ENCODE measurements at places on chromosomes 4 and X. TPM values are rescaled to one million over a fixed set of nuclear protein-coding genes. Genes with fewer than 3 reads are reported as not detected.
A peak's percentile ranks its signal among the peaks of the same experiment; 100 is the strongest.

Gene OPHN1
- not detected for total RNA-seq

Gene ZXDA
- total RNA-seq = 3.7 TPM

Gene MAGEA12
- total RNA-seq = not detected

Gene RS1
- total RNA-seq = not detected

- no peaks in the 10 kb centered on the region for H3K4me1 ChIP-seq
- no peak overlapping the region for H3K27ac ChIP-seq
- no peaks in the 10 kb centered on the region for H3K36me3 ChIP-seq
- DNase-seq = no peak
- H3K27me3 ChIP-seq = peaks cover 8% of the 10 kb centered on the region
These were observed 222.0 kb upstream of the ADAMTS3 start for GRCh38 chr4:72791054-72791453.

DNA sequence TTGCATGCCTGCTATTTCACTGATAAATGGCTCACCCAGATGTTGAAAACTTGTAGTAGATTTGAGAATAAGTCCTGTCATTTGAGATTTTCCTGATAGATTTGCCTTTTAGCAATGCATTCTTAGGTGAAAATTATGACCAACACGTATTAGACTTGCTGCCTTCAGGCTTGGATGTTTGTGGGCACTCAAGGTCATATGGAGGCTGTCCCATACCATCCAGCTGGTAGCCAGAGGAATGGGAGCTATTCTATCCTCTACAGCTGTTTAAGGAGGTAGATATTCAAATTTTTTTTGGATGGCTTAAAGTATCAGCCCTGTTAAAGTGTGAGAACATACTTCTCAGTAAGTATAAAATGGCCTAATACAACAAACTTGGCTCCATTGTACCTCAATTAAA is 34.7 kb downstream of the RTL3 start:
- no peak for DNase-seq
- peaks cover 2% of the 10 kb centered on the region for H3K4me1 ChIP-seq
- no peak overlapping the region for H3K27ac ChIP-seq
- no peaks in the 10 kb centered on the region for H3K27me3 ChIP-seq

DNA sequence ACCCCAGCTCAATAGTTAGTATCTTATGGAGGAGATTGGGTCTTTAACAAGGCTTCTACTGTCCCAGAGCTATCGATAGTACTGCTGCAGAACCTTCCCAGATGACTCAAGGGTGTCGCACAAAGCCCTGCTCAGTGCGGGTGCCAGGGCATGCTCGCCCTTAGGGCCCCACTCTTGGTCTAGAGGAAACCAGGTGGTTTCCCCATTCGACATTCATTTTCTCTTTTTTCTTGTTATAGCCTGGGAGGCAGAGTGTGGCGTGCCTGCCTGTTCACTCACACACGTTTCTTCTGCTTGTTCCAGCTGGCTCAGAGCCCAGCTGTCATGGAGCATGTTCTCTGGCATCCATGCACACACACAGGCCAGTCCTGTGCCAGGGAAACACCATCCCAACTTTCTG is 144.5 kb downstream of the SMIM20 start:
- peak; percentile 19 for DNase-seq
- H3K27ac ChIP-seq = no peak overlapping the region
- H3K4me3 ChIP-seq = no peak overlapping the region
- peaks cover 8% of the 10 kb centered on the region for H3K4me1 ChIP-seq

DNA sequence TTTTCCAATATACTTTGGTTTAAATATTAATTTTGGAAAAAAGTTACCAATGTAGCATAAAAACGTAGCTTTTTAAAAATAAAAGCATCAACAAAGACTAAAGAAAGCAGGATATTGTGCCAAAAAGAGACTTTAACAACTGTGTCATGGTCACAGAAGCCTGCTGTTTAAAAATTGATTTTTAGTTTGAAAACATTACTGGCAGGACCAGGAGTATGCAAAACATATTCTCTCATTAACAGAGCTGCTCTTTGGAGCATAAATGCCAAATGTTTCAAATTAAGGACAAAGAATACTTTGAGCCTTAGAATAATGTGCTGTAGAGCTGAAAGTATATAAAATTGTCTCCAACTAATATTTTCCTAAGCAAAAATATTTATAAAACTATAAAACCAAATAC is 279.0 kb downstream of the ARAP2 start:
- H3K27me3 ChIP-seq = no peaks in the 10 kb centered on the region
- H3K36me3 ChIP-seq = no peaks in the 10 kb centered on the region

- H3K27ac ChIP-seq = no peak overlapping the region
- peaks cover 8% of the 10 kb centered on the region for H3K36me3 ChIP-seq
- peaks cover 7% of the 10 kb centered on the region for H3K4me1 ChIP-seq
- DNase-seq = no peak
These were observed 7.6 kb upstream of the FAM200B start for GRCh38 chr4:15674046-15674445.

DNA sequence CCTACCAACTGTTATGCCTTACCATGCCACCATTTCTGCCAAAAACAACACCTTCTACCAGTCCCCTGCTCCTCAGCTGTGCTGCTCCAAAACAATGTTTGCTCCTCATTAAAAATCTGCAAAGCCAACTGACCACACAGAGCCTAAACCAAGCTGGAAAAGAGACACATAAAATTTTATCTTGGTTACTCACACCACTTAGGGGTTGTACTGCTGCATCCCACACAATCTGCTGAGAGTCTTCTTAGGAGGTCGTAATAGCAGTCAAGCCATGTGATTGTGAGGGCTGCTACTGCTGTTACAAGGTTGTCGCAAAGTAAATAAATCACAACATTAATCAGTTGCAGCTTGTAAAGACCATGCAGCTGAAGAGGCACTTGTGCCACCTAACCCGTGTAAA is 607.4 kb upstream of the FAM241A start:
- no peak overlapping the region for H3K4me3 ChIP-seq
- no peaks in the 10 kb centered on the region for H3K4me1 ChIP-seq
- no peaks in the 10 kb centered on the region for H3K36me3 ChIP-seq

- no peaks in the 10 kb centered on the region for H3K36me3 ChIP-seq
- H3K27ac ChIP-seq = no peak overlapping the region
- H3K27me3 ChIP-seq = no peaks in the 10 kb centered on the region
- H3K4me3 ChIP-seq = no peak overlapping the region
These were observed 1364.4 kb downstream of the STIM2 start for GRCh38 chr4:28225050-28225449.

DNA sequence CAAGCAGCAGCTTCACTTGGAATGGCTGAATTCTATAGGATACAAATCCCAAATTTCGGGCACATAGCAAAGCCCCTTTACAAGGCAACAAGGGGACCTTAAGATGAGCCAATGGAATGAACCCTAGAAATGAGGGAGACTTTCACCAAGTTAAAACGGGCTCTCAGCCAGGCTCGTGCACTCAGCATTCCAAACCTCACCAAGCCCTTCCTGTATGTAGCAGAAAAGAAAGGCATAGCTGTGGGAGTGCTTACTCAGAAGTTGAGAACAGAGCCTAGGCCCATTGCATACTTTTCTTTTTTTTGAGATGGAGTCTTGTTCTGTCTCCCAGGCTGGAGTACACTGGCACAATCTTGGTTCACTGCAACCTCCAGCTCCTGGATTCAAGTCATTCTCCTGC is 10.8 kb upstream of the HERC5 start:
- H3K36me3 ChIP-seq = peaks cover 13% of the 10 kb centered on the region
- DNase-seq = no peak
- H3K27me3 ChIP-seq = no peaks in the 10 kb centered on the region
- H3K27ac ChIP-seq = no peak overlapping the region

- no peaks in the 10 kb centered on the region for H3K27me3 ChIP-seq
- no peaks in the 10 kb centered on the region for H3K36me3 ChIP-seq
- H3K27ac ChIP-seq = no peak overlapping the region
- no peak for DNase-seq
- H3K4me3 ChIP-seq = no peak overlapping the region
- H3K4me1 ChIP-seq = no peaks in the 10 kb centered on the region
These were observed 207.7 kb upstream of the MID1 start for GRCh38 chrX:10828036-10828435.

GRCh38 chrX:51860679-51861078 is 32.7 kb upstream of the MAGED1 start:
- peaks cover 62% of the 10 kb centered on the region for H3K36me3 ChIP-seq
- H3K4me1 ChIP-seq = peaks cover 6% of the 10 kb centered on the region

GRCh38 chr4:53656421-53656981 is 65.2 kb upstream of the LNX1 start:
- H3K36me3 ChIP-seq = no peaks in the 10 kb centered on the region
- H3K4me3 ChIP-seq = no peak overlapping the region
- peaks cover 4% of the 10 kb centered on the region for H3K27me3 ChIP-seq

DNA sequence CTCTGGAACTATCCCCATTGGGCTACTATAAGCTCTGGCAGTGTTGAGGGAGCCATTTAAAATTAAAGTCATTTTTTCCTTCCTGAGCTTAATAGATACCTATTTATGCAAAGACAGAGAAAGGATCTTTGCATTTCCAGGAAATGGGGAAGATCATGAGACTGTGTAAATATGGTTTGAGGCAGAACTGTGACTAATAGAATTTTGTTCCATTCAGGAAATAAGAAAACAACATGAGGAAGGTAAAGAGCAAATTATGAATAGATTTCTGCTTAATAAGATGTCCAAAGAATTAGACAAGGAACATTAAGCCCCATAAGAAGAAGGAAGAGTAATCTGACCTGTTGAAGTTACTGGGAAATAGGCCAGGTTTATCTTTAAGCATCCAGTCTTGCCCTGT is 17.8 kb upstream of the TBC1D19 start:
- H3K27ac ChIP-seq = peak overlapping the region; percentile 75
- peaks cover 30% of the 10 kb centered on the region for H3K27me3 ChIP-seq
- no peak for DNase-seq

DNA sequence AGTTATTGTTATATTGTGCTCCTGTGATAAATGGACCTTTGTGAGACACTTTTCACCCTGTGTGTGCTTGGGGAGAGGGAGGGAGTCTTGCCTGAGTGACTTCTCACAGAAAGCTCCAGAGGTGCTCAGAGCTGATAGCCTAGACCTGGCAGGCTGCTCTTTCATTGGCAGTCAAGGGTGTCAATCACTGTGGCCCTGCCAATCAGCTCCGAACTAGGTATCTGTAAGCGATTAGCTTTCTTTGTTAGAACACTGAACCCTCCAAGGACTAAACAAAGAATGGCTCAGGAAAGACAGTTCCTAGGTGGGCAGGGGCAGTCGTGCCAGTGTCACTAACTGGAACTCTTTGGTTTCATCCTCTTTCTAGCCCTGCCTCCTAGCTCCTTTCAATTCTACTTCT is 2.7 kb upstream of the NALF2 start:
- no peak overlapping the region for H3K27ac ChIP-seq
- no peaks in the 10 kb centered on the region for H3K36me3 ChIP-seq

GRCh38 chrX:129726307-129727111 is 12.3 kb upstream of the XPNPEP2 start:
- DNase-seq = peak; percentile 6
- peaks cover 2% of the 10 kb centered on the region for H3K36me3 ChIP-seq
- H3K27me3 ChIP-seq = no peaks in the 10 kb centered on the region
- H3K4me3 ChIP-seq = no peak overlapping the region
- peaks cover 23% of the 10 kb centered on the region for H3K4me1 ChIP-seq
- H3K27ac ChIP-seq = no peak overlapping the region

- peaks cover 1% of the 10 kb centered on the region for H3K36me3 ChIP-seq
- no peak overlapping the region for H3K27ac ChIP-seq
- no peaks in the 10 kb centered on the region for H3K4me1 ChIP-seq
- H3K4me3 ChIP-seq = no peak overlapping the region
These were observed 34.7 kb upstream of the NAF1 start for GRCh38 chr4:163201358-163201757.

GRCh38 chrX:120428309-120428708 is 40.8 kb downstream of the LAMP2 start:
- H3K4me3 ChIP-seq = no peak overlapping the region
- peaks cover 10% of the 10 kb centered on the region for H3K36me3 ChIP-seq
- peaks cover 6% of the 10 kb centered on the region for H3K4me1 ChIP-seq
- no peak overlapping the region for H3K27ac ChIP-seq
- no peak for DNase-seq
- no peaks in the 10 kb centered on the region for H3K27me3 ChIP-seq

DNA sequence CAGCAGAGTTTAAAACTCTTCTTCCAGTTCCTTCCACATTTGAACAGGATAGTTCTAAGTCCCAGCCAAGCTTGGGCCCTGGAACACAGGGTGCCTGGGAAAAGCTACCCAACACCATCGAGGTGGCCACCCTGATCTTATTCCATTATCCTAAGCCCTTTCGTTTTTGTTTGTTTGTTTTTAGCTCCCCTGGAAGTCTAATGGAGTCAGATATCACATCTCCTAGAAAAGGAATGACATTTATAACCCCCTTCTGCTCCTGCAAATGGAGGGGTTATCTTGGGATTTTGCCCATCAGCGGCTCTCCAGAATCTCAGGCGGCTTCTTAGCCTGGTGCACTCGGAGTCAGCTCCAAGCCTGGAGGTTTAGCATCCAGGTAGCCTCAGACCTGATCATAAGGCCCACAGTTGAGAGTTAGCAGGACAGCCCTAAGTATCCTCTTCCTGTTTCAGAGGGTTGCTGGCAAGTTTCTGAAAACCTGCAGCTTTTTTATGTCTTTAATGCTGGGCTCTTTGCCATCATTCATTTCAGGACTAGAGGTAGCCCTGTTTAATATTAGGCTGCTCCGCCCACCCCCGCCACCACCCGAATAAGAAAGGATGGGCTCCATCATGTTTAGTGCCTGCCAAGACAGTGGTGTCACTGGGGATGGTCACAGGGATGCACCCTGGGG is 230.0 kb upstream of the LNX1 start:
- H3K4me3 ChIP-seq = no peak overlapping the region
- peaks cover 4% of the 10 kb centered on the region for H3K27me3 ChIP-seq
- H3K36me3 ChIP-seq = no peaks in the 10 kb centered on the region
- no peak overlapping the region for H3K27ac ChIP-seq

All from activated naive CD8-positive, alpha-beta T cell treated with anti-CD3 and anti-CD28 coated beads for 36 hours (primary cell).